ENCODE measurements at places on chromosomes 13 and 19.

GRCh38 chr13:33087091-33087490 is 70.9 kb downstream of the KL start:
- DNase-seq, result no peak

- no peak for DNase-seq
Measured at GRCh38 chr13:73096173-73096572, 37.4 kb downstream of the KLF5 start.

DNA sequence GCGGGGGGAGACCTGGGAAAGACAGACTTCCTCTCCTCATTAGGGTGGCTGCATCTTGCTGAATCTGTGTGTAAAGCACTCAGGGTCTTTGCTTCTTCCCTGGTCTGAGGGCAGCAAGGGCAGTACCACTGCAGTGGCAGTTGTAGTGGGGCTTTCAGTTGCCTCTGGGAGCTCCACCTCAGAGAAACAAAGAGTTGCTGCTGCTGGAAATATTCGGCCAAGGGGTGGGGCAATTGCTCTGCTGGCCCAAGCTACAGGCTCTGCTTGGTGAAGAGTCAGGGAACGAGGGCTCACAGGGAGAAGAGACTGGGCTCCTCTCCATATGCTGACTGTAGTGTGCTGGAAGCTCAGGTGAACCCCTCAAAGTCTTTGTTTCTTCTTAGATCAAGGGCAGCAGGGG is 52.5 kb downstream of the POSTN start:
- DNase-seq, result no peak

GRCh38 chr13:110162866-110163658 is 143.9 kb downstream of the COL4A1 start:
- DNase-seq, result no peak

Measured in inflammatory macrophage treated with lipopolysaccharide for 1 hour (primary cell).